T47D (cell line): ENCODE measurements at places on chromosomes 12 and 14.

GRCh38 chr14:68487805-68488590 is 304.9 kb downstream of the ZFP36L1 start:
- peak; percentile 52 for DNase-seq

- no peak for DNase-seq
Observed at GRCh38 chr12:80154261-80154660, 54.9 kb downstream of the OTOGL start.

DNA sequence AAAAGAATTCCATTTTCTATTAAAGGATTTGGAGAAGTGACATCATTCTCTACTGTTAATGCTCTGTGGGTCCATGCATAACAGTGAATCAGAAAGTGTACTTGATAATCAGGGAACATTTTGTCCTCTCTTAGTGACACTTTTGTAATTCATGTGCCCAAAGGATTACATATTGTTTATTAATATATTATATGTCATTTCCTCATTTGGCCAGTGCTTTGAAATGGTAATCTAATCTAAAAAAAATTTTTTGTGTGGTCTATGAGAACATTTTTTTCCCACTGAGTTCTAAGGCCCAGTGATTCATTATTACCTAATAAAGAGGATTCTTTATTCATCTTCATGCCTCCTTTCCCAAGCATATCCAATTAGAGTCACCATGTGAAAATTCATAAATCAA is 79.7 kb upstream of the MYF6 start:
- DNase-seq: no peak

DNA sequence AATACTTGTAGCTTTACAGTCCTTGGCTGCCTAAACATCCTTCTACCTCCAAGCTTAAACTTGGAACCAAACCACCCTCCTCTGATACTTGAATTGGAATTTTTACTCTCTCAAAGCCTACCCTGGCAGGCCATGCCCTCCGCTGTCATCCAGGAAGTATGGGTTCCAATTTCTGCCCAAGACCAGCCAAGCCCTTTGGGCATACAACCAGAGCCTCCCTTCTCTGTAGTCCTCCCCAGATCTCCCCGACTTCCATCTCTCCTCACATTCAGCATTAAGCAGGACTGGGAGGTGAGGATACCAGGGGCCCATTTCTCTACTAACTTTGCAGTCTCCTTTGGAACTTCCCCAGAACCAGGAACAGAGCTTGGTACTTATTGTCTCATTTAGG is 369 bp upstream of the DHH start:
- DNase-seq: no peak

DNA sequence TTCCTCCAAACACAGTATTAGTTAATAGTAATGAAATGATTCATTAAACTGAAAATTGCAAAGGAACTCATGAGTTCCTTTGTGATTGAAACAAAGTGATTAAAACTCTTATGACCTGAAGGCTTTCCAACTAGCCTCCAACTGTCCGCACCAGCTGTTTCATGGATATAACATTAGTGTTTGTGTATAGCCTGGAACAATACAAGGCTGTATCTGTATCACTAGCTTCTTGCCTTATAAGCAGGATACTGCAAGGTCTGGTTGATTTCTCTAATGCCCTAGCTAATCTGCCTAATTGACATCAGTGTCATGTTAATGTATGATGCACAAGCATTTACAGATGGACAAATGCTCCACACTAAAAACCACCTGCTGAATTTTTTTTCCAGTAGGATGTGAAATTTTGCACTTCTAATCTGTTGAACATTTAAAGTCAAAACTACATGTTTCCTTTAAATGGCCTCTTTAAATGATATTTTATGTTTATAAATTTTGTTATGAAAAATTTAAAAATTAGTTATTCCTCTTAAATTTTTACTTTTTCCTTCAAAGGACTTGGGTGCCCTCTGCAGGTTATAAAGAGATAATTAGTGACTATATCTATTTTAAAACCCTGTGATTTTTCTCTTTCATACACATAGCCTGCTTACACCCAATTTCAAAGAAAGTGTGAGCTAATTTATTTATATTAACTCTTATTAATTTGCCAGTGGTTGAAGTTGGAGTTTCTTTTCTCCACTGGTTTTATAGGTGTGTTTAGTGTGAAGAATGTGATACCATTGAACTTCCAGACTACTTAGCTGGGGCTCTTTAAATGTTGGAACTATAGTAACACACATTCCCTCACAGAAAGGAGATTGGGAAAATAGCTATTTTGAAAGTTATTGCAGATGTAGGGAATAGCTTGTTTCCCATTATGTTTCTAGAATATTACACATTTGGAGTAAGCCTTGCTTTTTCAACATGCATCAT is 25.4 kb downstream of the AP5M1 start:
- DNase-seq: no peak

GRCh38 chr12:21354641-21355040 is 18.1 kb upstream of the IAPP start:
- DNase-seq: no peak

DNA sequence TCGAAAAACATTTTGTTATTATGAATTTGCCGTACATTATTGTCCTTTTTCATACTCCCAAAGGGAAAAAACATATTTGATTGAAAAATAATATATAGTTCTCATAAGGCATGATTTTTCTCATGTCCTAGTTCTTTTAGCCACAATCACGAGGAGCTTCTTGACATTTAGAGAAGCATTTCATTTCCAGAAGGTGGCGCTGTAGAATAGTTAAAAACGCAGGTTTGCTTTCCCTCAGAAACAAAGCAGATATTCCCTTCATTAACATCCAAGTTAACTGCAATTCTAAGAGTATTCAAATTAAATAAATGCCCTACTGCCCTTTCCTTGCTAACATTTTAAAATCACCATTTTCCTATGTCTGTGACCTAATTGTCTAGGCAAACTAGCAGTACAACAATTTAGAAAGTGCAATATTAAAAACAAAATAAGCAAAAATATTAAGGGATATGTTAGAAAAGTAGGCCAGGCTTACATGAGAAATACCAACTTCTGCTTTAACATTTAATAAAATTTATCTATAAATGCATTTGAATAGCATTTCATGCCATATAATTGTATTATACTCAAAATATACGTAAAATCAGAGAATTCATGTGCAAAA is 10.9 kb upstream of the PIK3C2G start:
- DNase-seq: peak; percentile 80

DNA sequence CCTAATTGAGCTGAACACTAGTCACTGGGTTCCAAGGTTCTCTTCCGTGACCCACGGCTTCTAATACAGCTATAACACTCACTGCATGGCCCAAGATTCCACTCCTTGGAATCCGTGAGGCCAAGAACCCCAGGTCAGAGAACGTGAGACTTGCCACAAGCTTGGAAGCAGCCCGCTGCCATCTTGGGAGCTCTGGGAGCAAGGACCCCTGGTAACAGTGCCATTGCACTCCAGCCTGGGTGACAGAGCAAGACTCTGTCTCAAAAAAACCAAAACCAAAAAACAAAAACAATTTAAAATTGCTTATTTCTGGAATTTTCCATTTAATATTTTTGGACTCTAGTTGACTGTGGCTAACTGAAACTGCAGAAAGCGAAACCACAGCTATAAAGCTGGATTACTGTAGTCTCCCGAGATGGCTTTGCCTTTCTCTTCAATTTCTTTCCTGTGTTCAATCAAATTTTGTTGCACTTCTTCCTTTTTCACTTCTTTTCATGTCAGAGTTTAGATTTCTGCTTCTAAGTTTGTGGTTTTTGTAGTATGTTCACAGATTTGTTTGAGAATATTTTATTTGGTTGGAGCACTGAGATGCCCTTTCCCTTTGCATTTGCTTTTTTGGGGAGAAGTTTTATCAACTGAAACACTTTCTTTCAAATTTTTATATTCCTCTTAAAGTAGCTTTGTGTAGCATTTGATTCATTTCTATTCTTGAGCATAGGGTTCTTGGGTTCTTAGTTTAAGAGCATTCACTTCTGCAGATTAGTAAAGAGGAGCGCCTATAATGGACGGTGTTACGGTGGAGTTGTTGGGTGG is 44.6 kb downstream of the DDHD1 start:
- DNase-seq: no peak

DNA sequence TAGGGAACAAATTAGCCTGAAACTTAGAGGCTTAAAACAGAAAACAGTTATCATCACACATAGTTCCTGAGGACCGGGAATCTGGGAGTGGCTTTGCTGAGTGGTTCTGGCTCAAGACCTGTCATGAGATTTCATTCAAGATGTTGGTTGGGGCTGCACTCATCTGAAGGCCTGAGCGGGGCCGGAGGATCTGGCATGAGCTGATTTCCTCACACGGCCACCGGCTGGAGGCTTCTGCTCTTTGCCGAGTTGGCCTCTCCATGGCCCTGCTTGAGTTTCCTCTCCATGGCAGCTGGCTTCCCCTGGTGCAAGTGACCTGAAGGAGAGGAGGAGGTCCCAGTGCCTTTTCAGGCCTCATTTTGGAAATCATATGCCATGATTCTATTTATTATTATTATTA is 128.1 kb downstream of the PAPOLA start:
- no peak for DNase-seq

GRCh38 chr14:26216786-26217185 is 381.0 kb downstream of the NOVA1 start:
- no peak for DNase-seq

- DNase-seq: no peak
Observed at GRCh38 chr14:75315144-75315543, 36.5 kb downstream of the FOS start.

DNA sequence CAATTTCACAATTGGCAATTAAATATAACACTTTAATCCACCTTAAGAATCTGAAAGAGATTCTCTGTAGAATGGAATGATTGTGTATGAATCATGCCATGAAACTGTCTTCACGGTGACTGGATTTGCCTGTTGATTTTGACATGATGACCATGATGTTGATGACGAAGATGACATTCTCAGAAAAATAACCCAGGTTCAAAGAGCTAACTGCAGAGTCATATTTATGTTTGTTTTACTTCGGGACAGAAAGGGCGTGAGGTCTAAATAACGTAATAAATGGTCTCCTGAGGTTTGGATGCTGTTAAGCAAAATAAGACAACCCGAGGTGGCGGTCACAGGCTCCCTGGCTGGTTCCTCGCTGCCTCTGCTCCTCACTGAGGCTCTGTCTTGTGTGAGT is 532.0 kb downstream of the TMEM121 start:
- DNase-seq: no peak

- no peak for DNase-seq
Observed at GRCh38 chr14:26265170-26265685, 332.6 kb downstream of the NOVA1 start.

GRCh38 chr14:78614593-78614992 is 444.4 kb downstream of the NRXN3 start:
- no peak for DNase-seq

DNA sequence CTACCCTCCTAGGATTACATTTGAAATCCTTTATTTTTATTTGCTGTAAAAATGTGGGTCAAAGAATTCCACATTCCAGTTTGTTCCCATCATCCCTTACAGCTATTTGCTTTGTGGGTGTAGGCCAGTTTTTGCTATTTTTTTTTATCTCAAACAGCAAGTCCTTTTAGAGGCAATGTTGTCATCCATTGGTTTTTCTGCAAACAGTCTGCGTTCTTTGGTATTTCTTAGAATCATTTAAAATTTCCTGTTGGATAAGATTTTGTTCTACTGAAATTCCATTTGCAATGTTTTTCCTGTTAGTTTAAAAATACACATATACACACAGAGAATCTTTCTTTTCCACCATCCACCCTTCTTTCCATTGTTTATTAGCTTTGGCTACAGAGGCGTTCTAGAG is 53.3 kb upstream of the STK38L start:
- no peak for DNase-seq

DNA sequence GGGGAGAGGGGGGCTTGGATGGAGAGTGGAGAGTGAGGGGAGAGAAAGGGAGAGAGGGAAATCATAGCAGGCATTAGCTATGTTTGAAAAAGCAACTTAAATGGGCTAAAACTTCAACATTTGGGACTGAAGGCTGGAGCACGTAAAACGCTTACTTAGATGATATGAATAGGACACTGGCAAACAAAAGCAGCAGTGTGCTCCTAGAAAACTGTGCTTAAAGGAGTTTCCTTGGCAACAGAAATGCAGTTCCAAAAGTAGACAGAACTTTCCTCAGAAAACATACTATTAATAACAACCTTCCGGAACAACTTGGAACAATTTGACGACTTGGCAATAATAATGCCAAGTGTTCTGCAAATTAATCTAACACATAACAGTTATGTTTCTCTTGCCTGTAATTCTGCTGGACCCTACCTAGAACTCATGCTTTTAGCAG is 235.5 kb upstream of the NPAS3 start:
- no peak for DNase-seq

DNA sequence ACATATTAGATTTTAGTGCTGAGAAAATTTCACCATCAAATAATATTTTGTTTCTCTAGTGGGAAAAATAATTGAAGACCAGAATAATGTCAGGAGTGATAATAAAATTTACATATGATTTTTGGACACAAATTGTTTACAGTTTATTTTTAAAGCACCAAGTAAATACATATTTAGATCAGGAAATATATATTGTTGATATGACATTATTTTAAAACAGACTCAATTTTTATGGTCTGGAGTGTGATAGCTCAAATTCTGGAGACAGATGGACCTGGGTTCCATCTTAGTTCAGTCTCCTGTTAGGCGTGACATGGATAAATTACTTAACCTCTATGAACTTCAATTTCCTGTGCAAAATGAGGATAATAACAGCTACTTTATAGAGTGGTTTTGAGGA is 135.4 kb downstream of the TPH2 start:
- no peak for DNase-seq
